Stimulated activated CD8-positive, alpha-beta memory T cell treated with anti-CD3 and anti-CD28 coated beads, Interleukin-7, amount 100 ng/mL, for 1 hour (primary cell): ENCODE measurements at places on chromosomes 16 and 17.

DNA sequence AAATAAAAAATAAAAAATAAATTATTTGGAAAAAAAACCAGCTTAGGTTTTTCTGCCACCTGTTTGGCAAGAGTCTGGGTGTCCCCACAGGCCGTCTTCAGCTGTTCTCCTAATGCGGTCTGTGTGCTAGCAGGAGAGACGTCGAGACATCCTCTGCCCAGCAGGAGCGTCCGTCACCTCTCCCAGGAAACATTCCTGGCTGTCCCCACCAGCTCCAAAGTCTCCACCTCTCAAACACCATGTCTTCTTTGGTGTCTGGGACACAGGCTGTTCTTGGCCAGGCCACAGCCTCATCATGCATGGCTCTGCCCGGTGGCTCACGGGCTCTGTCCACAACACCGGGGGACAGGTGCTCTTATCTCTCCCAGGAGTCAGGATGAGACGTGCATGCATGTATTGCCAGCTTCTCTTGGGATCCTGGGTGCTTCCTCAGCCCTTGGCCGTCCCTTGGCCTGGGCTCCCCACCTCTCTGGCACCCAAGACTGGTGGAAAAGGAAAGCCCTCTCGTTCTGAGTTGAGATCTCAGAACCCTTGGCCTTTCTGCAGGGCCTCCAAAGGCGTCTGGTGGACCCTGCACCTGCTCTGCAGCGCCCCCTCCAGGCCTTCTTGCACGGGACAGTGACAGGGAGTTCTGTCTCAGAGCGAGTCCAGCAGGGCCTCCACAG lies 84.9 kb upstream of the CBX4 start:
- DNase-seq: no peak

DNA sequence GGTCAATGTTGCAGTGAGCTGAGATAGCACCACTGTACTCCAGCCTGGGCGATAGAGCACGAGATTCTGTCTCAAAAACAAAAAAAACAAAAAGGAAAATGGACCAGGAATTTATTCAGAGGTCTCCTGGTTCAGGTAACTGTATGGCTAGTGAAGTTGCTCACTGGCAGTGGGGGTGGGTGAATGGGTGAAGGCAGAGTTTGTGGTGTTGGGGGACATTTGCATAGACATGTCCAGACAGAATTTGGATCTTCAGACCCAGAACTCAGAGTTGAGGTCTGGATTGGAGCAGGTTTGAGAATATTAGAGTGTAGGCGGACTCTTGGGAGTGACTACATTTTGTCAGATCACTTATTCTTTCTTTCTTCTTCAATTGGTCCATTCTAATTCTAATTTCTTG lies 55.0 kb downstream of the SMPD3 start:
- no peak for DNase-seq

- DNase-seq: no peak
These were observed 8.7 kb downstream of the CYBC1 start for GRCh38 chr17:82441691-82442487.

DNA sequence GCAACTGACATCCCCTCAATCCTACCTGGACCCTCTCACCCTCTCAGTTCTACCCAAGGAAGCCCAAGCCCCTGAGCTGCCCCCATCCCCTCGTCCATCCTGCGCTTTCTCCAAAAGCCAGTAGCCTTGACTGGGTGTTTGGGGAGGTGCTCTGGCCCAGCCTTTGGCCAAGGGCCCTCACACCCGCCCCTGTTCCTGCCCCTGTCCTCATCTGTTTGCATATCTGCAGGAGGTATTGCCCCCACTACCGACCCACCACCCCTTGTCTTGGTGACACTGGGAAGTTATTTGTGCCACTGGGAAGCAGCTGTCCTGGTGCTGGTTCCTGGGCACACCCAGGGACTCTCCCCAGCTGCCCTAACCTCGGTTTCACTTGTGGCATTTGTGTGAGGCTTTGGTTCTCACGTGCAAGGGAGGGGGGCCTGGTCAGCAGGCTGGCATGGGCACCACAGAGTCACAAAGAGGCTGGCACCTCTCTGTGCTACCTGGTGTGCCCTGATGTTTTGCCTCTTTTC lies 75.3 kb downstream of the MRC2 start:
- DNase-seq: no peak

DNA sequence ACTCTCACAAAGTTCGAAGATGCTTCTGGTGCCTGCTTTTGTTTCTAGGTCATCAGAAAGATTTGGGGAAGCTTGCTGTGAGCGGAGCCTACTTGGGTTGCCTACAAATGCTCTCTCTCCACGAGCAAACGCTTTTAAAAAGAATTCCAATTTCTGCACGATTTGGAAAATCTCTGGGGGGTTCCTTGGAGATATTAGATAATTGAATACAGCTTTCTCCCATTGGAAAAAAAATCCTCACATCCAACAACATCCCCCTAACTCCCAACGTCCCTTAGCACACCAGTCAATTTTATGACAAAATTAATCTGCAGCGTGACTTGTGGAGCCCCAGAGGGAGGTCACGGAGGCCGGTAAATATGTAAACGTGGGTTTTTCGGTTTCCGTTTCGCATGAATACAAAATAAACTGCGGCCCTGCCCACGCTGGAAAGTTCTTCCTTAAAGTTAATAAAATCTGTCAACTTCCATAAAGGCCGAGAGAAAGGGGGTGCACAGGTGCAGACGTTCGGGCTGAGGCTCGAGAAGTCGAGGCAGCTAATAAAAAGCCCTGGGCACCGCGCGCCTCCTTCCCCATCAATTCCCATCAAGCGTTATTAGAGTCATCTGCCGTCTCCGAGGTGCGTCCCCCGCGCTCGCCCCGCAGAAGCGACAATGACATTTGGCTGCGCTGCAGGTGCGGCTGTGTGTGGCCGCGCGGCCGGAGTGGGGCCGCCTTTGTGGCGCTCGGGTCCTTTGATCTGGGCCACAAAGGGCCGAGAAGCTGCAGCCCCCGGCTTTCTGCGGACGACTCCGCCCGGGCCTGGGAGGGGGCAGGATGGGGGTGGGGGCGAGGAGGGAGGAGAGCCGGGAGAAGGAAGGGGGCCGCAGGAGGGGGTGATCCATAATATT lies 37.6 kb downstream of the SALL1 start:
- no peak for DNase-seq

DNA sequence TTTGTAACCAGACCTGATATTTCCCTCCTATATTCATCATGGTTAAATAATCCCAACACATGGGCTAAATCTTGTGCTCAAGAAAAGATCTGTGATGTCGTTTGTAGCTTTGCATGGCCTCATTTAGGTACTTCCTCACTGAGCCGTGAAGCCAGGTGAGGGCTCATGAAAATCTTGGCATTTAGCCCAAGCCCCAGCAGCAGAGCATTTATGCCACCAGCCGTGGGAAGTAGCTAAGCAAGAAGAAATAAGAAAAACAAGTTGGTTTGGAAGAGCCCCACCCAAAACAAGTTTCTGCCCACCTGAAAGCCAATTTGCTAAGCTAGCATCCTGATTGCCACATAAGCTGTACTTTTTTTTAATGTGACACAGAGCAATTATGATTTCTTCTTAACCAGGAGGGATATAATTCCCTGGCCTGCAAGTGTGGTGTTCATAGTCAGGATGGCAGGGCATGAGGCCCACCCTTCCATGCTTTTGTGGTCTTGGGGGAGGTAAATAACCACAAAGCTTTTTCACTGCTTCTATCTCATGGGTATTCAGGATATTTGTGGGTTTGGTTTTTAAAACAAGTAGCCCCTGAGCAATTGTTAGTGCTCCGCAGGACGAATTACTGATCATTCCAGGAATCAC lies 10.5 kb downstream of the TMIGD1 start:
- DNase-seq: no peak

DNA sequence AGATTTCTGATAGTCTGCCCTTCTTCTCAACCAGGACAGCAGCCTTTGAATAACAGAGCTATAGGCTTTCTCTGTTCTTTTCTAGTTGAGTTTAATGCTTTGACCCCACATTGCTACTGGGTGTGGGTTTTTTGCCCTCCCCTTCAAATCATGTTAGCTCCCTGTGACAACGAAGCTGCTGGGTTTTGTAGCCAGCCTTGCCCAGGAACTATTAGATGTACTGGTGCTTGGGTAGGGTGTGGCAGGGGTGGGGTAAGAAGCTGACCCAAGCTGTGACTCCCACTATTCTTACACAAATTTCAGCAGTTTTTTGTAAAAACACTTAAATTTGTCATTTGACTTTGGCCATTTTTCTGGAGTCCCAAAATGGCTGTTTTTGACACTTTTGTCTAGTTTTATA lies 69.7 kb downstream of the NLK start:
- no peak for DNase-seq

DNA sequence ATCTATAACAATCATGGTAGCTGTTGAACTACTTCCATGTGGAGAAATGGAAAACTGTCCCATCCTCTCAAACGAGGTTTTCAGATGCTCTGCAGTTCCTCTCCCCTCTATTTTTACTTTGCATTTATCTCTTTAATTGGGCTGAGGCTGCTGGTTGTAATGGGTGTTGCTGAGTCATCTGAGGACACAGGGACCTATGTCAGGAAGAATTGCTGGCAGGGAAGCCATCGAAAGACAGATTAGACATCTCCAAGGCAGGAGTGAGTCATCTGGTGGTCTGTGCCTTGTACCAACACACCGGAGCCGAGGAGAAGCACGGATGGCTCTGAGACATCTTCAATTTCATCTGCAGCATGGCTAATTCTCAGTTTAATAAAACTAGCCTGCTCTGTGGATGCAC lies 394.5 kb downstream of the GRIN2A start:
- DNase-seq: no peak

DNA sequence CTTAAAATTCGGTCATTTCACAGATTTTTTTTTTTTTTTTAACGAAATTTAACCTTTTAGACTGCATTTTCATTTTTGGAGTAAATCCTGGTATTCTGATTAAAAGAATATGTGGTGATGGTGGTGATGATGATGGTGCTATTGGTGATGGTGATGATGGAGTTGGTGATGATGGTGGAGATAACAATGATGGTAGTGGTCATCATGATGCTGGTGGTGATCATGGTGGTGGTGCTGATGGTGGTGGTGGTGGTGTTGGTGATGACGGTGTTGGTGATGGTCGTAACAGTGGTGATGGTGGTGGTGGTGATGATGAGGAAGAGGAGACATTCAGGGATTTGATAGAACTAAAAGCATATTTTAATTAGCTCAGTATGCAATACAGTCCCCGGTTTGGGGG lies 84.0 kb downstream of the TNRC6C start:
- no peak for DNase-seq

- no peak for DNase-seq
These were observed 867 bp upstream of the LIMD2 start for GRCh38 chr17:63700528-63701455.

GRCh38 chr16:11016993-11017392 lies 72.6 kb downstream of the CLEC16A start:
- peak; percentile 10 for DNase-seq

DNA sequence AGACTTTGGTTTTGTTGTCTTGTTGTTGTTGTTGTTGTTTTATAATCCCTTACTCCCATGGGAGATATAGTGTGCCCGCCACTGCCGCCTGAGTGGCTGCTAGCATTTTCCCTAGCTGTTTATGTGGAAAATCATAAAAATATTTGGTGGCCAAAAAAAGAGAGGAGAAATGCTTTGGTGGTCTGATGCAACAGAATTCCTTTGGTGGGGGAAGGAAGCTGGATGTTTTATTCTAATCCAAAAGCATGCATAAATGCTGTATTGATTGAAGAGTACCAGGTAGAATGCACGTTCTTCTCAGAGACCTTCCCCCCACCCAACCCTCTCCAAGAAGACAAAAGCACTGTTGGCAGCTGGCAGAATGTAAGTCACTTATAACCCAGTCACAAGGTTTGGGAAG lies 93.2 kb downstream of the C17orf67 start:
- DNase-seq: no peak

DNA sequence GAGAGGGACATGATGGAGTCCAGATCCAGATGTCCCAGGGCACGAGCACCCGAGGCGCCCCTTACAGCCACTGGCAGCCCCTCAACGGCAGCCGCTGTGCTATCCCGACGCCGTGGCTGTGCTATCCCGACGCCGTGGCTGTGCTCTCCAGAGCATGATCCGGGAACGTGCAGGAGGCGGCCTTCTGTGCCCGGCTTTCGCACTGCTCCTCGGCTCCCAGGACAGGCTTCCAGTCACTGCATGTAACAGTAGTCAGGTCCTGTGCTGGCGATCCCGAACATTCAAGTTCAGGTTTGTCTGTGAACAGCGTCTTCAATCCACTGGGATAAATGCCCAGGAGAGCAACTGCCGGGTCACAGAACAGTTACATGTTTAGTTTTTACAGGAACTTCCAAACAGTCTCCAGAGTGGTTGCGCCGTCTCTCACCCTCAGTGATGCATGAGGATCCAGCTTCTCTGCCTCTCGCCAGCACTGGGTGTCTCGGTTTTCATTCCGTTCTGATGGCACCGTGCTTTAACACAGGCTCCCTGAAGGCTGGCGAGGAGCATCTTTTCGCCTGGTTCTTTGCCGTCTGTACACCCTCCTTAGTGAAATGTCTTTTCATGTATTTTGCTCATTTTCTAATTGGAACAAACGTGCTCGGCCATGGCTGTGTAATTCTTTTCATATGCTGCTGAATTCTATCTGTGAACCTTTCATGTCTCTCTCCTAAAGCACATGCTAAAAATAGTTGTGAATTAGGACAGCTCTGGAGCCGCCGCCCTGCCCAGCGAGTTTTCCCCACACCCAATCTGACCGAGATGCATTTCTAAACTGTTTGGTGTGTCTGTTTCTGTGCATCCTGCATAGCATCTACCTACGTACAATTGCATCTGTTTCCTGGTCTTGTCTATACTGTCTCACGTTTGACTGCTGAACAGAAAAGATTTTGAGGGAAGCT lies 72.6 kb upstream of the METRNL start:
- no peak for DNase-seq

DNA sequence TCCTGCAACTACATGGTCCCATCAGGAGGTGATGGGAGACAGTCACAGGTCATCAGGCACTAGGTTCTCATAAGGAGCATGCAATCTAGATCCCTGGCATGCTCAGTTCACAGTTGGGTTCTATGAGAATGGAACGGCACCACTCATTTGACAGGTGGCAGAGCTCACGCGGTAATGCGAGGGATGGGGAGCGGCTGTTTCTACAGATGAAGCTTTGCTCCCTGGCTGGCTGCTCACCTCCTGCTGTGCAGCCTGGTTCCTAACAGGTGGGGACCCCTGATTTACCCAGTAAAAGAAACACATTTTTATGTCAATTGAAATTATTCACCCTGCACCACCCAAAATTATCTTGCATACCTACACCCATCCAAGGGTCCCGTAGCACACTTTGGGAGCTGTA lies 42.7 kb upstream of the ZNHIT3 start:
- no peak for DNase-seq

- DNase-seq: no peak
These were observed 27.3 kb downstream of the LASP1 start for GRCh38 chr17:38897176-38897575.

DNA sequence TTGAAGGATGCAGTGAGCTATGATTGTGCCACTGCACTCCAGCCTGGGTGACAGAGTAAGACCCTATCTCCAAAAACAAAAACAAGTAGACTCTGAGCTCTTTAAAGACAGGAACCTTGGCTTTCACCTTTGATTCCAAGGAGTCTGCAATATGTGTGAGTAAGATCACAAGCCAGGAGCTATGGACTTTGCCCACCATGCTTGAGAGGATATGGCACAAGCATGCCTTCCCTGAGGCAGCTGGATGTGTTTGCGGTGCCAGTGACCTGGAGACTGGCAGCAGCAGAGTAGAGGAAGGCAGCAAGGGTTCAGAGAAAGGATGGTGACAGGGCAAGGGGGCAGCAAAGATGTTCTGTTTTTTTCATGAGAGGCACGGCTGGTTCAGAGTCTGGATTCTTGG lies 14.5 kb upstream of the PRKCA start:
- no peak for DNase-seq
